Heart right ventricle (tissue), 16 donors: ENCODE measurements at places on chromosomes 4 and X. TPM values are rescaled to one million over a fixed set of nuclear protein-coding genes. Genes with fewer than 3 reads are reported as not detected.

GRCh38 chrX:153588021-153588781 is 10.7 kb downstream of the CCNQ start:
- no peak for DNase-seq

DNA sequence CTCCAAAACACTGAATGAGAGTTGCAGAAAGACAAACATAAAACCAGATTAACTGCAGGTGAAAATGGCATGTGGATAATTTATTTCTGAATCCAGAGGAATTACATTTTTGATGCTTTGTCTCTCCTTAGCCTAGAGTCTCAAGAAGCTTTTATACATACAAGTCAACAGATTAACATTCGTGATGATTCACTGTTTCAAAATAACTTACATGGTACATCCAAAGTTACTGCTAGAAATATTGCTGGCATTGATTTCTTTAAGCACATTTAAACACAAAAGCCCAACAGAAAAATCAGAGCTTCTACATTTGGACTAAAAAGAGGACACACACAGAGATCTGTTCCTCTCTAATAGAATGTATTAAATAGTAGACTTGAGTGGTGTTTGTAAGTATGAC is 105.6 kb downstream of the AMELX start:
- no peak for DNase-seq

DNA sequence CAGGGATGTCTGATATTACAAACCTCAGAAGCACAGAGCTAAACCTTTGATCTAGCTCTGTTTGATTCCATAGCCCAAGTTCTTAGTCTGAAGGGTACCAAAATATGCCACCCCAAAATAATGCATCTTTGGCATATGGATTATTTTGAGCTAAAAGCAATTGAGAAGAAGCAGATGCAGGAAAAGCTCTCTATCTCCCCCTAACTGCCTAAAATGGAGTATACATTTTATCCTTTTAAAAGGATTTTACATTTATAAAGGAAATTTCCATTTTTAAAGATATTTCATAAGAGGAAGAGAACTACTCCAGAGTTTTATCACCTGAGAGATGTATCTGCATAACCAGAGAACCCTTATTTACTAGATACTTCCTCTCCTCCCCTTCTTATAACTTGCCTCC is 158.7 kb downstream of the ZNF674 start:
- no peak for DNase-seq

ARX gene
- total RNA-seq, result not detected

DNA sequence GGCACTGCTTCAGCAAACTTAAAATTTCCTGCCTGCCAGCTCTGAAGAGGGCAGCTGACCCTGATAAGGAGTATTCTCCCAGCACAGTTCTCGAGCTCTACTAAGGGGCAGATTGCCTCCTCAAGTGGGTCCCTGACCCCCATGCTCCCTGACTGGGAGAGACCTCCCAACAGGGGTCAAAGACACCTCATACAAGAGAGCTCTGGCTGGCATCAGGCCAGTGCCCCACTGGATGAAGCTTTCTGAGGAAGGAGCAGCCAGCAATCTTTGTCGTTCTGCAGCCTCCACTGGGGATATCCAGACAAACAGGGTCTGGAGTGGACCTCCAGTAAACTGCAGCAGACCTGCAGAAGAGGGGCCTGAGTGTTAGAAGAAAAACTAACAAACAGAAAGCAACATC is 1118.3 kb upstream of the ADGRL3 start:
- DNase-seq, result no peak

- DNase-seq, result no peak
Measured at GRCh38 chrX:153334654-153335295, 822 bp downstream of the ZNF275 start.

DNA sequence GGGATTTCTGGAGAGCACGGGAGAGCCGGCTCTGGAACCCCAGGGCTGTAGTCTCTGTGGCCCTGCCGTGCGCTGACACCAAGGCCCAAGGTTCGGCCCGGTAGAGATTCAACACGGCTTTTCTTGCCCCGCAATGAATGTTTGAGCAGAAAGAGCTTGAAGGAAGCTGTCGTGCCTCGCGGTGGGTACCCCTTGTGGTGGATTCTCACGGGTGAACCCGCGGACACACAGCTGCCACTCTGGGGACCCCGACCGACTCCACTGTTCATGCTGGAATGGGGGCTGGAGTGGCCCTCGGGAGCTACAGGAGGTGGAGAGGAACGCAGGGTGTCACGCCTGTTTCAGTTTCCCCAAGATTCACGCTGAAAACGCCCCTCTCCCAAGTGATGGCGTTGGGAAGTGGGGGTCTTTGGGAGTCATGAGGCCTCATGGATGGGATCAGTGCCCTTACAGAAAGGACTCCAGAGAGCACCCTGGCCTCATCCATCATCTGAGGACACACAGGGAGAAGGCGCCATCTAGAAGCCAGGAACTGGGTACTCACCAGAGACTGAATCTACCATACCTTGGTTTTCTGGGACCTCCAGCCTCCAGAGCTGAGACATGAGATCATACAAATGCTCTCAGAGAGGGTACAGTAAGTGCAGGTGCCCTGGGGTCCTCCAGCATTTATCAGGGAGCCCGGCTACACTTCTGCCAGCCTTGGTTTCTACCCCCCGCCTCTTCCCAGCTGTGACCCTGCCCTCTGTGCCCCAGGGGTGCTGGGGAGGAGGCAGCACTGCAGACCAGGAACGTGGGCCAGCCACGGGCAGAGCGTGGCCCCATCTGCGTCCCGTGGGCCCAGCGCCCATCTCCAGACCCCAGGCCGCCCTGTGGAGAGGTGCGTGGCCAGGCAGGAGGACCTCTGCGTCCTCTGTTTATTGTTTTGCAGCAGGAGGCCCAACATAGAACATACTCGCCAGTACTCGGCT is 6.4 kb downstream of the SLC25A6 start:
- no peak for DNase-seq

RBMXL3 gene
- total RNA-seq, result not detected

UGT2B7 gene
- not detected for total RNA-seq

- DNase-seq, result no peak
Measured at GRCh38 chrX:85828771-85829170, 218.6 kb downstream of the CHM start.

GRCh38 chrX:134682081-134682480 is 23.8 kb upstream of the PLAC1 start:
- no peak for DNase-seq

GEMIN8 gene
- total RNA-seq, result 9.6 TPM

TRAM1L1 gene
- 1.2 TPM for total RNA-seq

DNA sequence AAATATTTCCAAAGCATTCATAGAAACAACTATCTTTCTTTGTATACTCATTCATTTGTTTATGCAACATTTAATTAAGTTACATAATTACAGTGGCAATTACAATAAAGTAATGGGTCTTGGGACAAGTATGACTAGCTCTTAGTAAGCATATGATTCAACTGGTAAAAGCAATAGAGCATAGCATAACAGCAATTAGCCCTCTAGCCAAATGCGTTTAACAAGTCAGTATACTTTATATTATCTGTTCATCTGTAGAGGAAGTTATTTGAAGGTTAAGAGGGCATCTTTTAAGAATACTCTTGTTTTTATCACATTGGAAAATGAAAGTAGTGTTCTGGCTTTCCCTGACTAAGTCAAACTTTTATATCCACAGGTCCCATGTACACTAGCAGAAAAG is 198.1 kb upstream of the UGT8 start:
- DNase-seq, result no peak

DNA sequence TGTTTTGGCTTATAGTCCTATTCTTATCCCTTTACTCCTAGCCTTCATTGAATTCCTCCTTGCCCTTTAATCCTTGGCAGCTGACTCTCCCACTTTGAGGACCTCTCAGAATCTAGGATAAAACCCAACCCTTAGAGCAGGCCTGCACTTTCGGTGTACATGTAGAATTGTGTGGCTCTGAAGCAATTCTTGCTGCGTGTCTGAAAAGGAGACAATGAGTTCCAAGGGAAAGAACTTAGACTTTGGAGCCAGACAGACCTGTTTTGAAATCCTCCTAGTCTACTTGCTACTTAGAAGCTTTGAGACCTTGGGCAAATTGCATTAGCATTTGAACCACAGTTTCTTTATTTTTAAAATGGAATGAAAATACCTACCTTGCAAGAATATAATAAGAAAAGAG is 175.2 kb downstream of the BEND2 start:
- DNase-seq, result no peak

DNA sequence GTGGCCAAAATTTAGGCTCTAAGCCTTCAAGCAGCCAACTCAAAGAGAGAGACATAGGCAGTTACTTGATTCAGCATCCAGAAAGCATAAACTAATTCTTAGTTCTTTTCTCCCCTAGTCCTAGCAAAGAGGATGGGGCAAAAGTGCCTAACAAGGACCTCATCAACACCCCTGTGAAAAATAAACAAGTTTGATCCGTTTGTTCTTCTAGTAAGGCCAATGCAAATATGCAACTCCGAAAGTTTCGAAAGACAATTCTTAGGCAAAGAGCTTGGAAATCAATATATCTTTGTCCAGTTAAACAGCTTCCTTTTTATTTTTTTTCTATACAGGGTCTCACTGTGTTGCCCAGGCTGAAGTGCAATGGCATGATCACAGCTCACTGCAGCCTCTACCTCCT is 31.0 kb upstream of the EGFL6 start:
- no peak for DNase-seq

GRCh38 chr4:125115476-125115875 is 199.3 kb upstream of the FAT4 start:
- no peak for DNase-seq

DNA sequence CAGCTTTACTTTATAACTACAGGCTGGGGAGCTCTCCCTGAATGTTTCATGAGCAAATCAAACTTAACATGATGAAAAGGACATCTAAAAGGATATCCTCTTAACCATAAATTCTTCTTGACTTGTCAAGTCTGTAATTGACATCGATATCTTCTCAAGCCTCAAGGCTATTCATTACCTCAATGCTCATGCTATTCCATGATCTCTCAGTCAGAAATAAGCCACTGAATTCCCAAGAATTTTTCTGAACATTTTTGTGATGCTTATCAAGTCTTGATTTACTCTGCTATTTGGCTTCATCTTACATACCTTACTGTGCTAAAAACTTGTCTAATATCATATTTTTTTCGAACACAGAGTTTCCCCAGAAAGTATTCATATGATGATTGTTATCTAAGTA is 433.4 kb downstream of the PDGFC start:
- DNase-seq, result no peak

GLA gene
- 9.4 TPM for total RNA-seq

GRCh38 chrX:84873176-84873575 is 130.5 kb upstream of the APOOL start:
- no peak for DNase-seq

DNA sequence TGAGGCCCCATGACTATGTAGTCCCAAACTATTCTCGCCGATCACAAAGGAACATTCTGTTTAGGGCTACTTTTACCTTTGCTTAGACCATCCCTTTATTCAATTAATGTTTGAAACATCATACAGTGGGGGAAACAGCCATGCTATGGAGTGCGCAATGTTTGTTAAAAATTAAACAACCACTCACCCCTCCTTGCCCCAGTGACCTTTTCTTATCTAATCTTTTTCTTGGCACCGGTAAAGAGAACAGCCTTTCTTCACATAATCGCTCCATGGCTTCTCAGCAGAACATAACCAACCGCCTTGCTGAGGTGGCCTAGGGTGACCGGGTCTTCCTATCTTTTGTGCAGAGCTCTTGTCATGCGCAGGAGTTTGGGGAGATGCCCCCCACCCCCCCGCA is 152.6 kb downstream of the VCX3A start:
- no peak for DNase-seq
